Adrenal gland (tissue), 19 donors: ENCODE measurements at places on chromosomes 3 and 15. TPM values are rescaled to one million over a fixed set of nuclear protein-coding genes. Genes with fewer than 3 reads are reported as not detected.
A peak's percentile ranks its signal among the peaks of the same experiment; 100 is the strongest.

Gene GUCA1C
- 0.48 TPM for polyA plus RNA-seq

Gene MUC20
- polyA plus RNA-seq = 20.2 TPM

Gene IQCF2
- not detected for polyA plus RNA-seq

GRCh38 chr3:120550546-120550945 lies 45.6 kb upstream of the NDUFB4 start:
- no peaks in the 10 kb centered on the region for H3K36me3 ChIP-seq
- H3K27ac ChIP-seq = no peak overlapping the region
- peaks cover 9% of the 10 kb centered on the region for H3K4me1 ChIP-seq
- H3K4me3 ChIP-seq = no peak overlapping the region
- peak; percentile 9 for DNase-seq
- H3K27me3 ChIP-seq = no peaks in the 10 kb centered on the region

GRCh38 chr3:160009525-160009924 lies 20.9 kb downstream of the IL12A start:
- no peaks in the 10 kb centered on the region for H3K27me3 ChIP-seq
- H3K4me1 ChIP-seq = no peaks in the 10 kb centered on the region
- H3K27ac ChIP-seq = no peak overlapping the region
- H3K4me3 ChIP-seq = no peak overlapping the region

GRCh38 chr3:71586810-71587242 lies 3.3 kb upstream of the FOXP1 start:
- no peak overlapping the region for H3K27ac ChIP-seq
- H3K4me1 ChIP-seq = peaks cover 10% of the 10 kb centered on the region
- no peak for DNase-seq
- no peaks in the 10 kb centered on the region for H3K27me3 ChIP-seq

- no peaks in the 10 kb centered on the region for H3K27me3 ChIP-seq
- peaks cover 16% of the 10 kb centered on the region for H3K4me1 ChIP-seq
- no peaks in the 10 kb centered on the region for H3K36me3 ChIP-seq
- H3K27ac ChIP-seq = no peak overlapping the region
Measured at GRCh38 chr15:59168536-59168935, 38.1 kb upstream of the LDHAL6B start.

- H3K4me3 ChIP-seq = no peak overlapping the region
- no peaks in the 10 kb centered on the region for H3K36me3 ChIP-seq
- no peak for DNase-seq
- H3K27ac ChIP-seq = no peak overlapping the region
- no peaks in the 10 kb centered on the region for H3K4me1 ChIP-seq
Measured at GRCh38 chr3:27312044-27312668, 57.0 kb downstream of the NEK10 start.

GRCh38 chr3:139607257-139608107 lies 67.9 kb upstream of the RBP1 start:
- no peak overlapping the region for H3K27ac ChIP-seq
- H3K36me3 ChIP-seq = no peaks in the 10 kb centered on the region
- H3K27me3 ChIP-seq = no peaks in the 10 kb centered on the region
- H3K4me1 ChIP-seq = no peaks in the 10 kb centered on the region
- H3K4me3 ChIP-seq = no peak overlapping the region

DNA sequence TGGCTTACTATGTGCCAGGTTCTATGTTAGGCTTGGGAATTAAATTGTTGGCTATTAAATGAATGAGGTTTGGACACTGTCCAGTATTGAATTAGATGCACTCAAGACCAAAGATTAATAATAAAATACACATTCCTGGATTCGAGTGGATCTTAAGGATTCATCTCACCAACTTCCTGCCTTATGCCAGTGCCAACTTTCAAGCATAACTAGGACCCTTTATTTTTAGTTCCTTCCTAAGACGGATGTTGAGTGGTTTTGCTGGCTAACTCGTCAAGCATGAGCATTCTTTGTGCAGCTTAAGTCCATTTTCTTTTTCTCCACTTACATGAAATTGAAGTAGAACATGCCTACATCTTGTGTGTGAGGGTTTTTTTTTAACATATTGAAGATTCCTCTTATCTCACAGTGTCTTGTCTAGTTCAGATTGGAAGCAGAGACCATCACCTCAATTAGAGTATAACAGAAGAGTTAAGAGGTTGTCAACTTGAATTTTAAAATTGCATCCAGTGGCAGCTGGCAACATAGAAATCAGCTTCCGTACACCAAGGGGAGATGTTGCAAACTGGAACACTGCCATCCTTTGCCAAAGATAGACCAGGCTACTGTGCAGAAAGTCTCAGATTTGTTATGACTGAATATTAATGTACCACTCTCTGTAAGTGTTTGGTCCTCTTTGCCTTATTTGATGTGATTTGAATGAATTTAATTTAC lies 106.3 kb upstream of the BFSP2 start:
- H3K36me3 ChIP-seq = no peaks in the 10 kb centered on the region
- no peak overlapping the region for H3K27ac ChIP-seq
- no peak overlapping the region for H3K4me3 ChIP-seq
- no peak for DNase-seq
- no peaks in the 10 kb centered on the region for H3K27me3 ChIP-seq

DNA sequence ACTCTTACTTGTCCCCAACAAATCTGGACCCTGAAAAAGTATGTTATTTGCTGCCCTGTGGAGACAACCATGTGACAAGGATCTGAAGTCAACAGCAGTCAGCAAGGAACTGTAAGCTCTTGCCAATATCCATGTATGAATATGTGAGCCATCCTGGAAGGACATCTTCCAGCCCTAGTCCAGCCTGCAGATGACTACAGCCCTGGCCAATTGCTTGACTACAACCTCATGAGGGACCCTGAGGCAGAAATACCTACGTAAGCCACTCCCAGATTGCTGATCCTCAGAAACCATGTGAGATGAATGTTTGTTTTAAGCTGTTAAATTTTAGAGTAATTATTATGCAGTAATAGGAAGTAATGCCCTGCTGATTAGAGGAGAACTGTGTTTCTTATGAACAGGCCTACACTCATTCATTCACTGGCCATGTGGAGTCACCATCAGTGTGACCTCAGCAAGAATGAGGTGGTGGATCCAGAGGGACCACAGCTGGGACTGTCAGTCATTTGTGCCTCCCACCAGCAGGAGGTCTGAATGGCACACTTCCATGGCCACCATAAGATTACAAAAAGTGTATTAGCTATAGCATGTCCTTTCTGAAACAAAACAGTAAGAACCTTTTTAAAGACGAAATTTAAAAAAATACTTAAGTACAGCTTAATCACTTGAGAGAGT lies 92.6 kb downstream of the TFDP2 start:
- no peak overlapping the region for H3K4me3 ChIP-seq
- no peaks in the 10 kb centered on the region for H3K27me3 ChIP-seq
- no peak overlapping the region for H3K27ac ChIP-seq
- DNase-seq = no peak
- no peaks in the 10 kb centered on the region for H3K36me3 ChIP-seq
- no peaks in the 10 kb centered on the region for H3K4me1 ChIP-seq

- peaks cover 13% of the 10 kb centered on the region for H3K4me1 ChIP-seq
- DNase-seq = no peak
- H3K4me3 ChIP-seq = no peak overlapping the region
- no peak overlapping the region for H3K27ac ChIP-seq
Measured at GRCh38 chr3:150443331-150443741, 35.2 kb downstream of the TSC22D2 start.

- no peak overlapping the region for H3K4me3 ChIP-seq
- no peaks in the 10 kb centered on the region for H3K4me1 ChIP-seq
Measured at GRCh38 chr3:119211193-119211592, 29.5 kb downstream of the B4GALT4 start.

DNA sequence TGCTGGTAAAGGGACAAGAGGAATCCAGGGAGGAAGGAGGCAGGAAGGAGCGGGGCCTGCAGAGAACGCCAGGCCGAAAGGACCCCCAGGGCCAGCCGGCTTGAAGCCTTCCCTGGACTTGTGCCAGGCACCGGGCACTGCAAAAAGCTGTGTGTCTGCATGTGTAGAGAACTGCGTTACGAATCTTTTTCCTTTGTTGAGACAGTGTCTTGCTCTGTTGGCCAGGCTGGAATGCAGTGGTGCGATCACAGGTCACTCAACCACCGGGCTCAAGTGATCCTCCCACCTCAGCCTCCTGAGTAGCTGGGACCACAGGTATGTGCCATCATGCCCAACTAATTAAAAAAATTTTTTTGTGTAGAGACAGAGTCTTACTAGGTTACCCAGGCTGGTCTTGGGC lies 17.0 kb upstream of the MUC4 start:
- no peak overlapping the region for H3K27ac ChIP-seq
- H3K4me1 ChIP-seq = no peaks in the 10 kb centered on the region
- H3K36me3 ChIP-seq = no peaks in the 10 kb centered on the region
- no peaks in the 10 kb centered on the region for H3K27me3 ChIP-seq
- no peak for DNase-seq

GRCh38 chr3:25585361-25586166 lies 79.1 kb downstream of the TOP2B start:
- H3K36me3 ChIP-seq = no peaks in the 10 kb centered on the region
- H3K4me3 ChIP-seq = no peak overlapping the region
- no peak for DNase-seq

DNA sequence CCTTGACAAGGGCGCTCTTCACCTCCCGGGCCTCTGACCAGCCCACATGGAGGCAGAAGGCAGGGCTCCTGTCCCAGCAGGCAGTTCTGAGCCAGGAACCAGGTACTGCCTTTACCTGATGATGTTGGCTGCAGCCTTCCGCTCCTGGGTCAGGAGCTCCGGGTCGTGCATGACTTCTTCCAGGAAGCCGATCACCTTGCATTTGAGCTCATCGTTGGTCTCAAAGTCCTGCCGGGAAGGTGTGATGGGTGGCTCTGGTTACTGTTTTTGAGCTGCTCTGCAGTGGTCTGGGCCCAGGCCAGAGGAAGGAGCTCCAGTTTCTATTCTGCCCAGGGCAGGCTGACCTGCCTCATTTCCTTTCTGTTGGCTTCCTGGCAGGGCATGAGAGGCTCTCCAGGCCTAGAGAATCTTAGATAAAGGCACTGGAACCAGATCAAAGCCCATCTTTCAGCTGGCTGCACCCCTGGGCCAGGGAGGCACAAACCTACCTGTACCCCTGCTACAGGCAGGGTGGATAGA lies 53.2 kb upstream of the CTSH start:
- no peaks in the 10 kb centered on the region for H3K27me3 ChIP-seq
- DNase-seq = no peak
- no peak overlapping the region for H3K27ac ChIP-seq
- H3K4me1 ChIP-seq = peaks cover 6% of the 10 kb centered on the region
- no peaks in the 10 kb centered on the region for H3K36me3 ChIP-seq
- H3K4me3 ChIP-seq = no peak overlapping the region

DNA sequence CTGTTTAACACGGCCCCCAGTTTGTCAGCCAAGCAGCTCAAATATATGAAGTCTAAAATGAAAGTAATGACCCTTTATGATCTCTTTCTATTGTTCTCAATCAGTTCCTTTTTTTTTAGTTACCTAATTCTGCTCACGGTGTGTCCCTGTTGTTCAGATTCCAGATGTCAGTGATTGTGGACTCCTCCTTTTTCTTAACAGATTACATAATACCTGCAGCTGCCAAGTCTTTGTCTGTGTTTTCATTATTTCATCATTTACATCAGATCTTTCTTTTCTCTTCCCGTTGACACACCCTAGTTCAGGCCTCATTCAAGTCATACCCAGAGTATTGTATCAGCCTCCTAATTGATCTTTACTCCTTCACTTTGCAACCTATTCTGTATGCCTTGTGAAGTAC lies 56.1 kb upstream of the SKIL start:
- no peak overlapping the region for H3K4me3 ChIP-seq
- H3K36me3 ChIP-seq = no peaks in the 10 kb centered on the region
- H3K4me1 ChIP-seq = no peaks in the 10 kb centered on the region
- no peak for DNase-seq
- H3K27me3 ChIP-seq = no peaks in the 10 kb centered on the region

DNA sequence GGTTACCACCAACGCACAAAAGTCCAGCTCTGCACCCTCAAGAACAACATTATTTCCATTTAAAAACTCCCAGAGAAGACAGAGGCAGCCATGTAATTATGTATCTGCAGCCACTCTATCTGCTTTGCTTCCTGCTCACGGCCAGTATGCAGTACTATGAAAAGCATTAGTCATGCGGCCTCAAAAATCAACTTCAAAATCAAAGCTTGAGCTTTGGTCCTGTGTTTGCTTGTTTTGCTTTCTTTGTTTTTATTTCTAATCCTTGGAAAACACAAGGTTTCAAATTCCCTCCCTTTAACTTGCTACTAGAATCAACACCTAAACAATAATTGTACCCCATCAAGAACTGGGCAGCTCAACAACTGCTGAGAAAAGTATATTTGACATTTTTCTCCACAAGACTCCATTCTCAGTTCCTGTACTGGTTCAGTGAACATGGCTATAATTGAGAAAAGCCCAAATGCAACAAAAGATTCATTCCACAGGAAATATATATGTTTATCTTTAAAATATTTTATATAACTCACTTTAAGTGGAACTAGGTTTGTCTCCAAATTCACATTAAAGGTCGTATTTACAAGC lies 37.6 kb downstream of the GBE1 start:
- no peak overlapping the region for H3K4me3 ChIP-seq
- H3K27me3 ChIP-seq = no peaks in the 10 kb centered on the region
- peak; percentile 34 for DNase-seq
- peaks cover 39% of the 10 kb centered on the region for H3K4me1 ChIP-seq
- H3K36me3 ChIP-seq = no peaks in the 10 kb centered on the region
- peak overlapping the region; percentile 75 for H3K27ac ChIP-seq

DNA sequence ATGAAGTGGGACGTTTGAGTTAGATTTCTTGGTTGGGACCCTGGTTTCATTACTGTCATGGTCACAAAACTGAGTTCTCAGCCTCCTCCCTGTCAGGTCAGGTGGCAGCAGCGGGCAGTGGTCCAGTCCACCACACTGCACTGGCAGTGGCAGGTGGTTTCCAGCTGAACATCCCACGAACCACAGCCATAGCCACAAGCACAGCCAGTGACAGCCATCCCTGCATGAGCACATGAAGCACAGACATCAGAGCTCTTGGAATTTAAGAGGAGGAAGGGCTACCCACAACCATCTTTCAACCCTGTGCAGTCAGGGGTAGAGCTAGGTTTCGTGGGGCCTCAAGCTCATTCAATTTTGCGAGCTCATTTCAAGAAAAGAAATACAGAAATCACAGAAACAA lies 1.5 kb downstream of the RETNLB start:
- no peaks in the 10 kb centered on the region for H3K27me3 ChIP-seq
- no peak for DNase-seq
- no peaks in the 10 kb centered on the region for H3K36me3 ChIP-seq
- no peak overlapping the region for H3K27ac ChIP-seq
- H3K4me1 ChIP-seq = no peaks in the 10 kb centered on the region

DNA sequence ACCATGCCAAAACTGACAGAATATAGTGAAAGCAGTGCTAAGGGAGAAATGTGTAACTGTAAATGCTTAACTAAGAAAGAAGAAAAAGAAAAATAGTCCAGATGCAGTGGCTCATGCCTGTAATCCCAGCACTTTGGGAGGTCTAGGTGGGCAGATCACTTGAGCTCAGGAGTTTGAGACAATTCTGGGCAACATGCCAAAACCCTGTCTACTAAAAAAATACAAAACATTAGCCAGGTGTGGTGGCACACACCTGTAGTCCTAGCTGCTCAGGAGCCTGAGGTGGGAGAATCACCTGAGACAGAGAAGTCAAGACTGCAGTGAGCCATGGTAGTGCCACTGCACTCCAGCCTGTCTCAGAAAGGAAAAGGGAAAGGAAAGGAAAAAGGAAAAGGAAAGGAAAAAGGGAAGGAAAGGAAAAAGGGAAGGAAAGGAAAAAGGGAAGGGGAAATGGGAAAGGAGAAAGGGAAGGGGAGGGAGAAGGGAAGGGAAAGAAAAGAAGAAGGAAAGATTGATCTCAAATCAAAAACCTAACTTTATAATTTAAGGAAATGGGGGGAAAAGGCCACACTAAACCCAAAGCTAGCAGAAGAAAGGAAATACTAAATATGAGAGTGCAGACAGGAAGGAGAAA lies 20.3 kb downstream of the C3orf33 start:
- DNase-seq = no peak
- H3K27me3 ChIP-seq = no peaks in the 10 kb centered on the region
- H3K4me1 ChIP-seq = no peaks in the 10 kb centered on the region
- no peak overlapping the region for H3K27ac ChIP-seq
- no peaks in the 10 kb centered on the region for H3K36me3 ChIP-seq
